CD4-positive, alpha-beta T cell treated with Interleukin-10 for 1 hour (primary cell): ENCODE measurements at places on chromosomes 13 and 19.

DNA sequence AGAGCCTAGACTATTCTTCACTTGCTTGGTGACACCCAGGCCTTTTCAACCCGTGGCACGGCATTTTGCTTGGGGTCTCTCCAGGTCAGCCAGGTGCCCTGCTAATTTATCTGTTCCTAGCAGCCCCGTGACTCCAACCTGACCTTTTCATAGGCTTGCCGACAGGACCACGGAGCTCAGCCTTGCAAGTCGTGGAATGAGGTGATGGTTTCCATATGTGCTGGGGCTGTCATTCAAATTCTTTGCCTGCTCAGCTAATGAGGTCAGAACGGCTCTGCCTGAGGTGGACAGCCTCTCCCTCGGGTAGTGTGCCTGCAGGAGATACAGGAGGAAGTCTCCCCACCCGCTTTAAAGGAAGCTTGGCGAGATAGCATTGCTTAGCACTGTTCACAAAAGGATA, 61.0 kb downstream of the SHISA2 start:
- DNase-seq: no peak

GRCh38 chr19:28333909-28334308, 879.0 kb downstream of the UQCRFS1 start:
- DNase-seq: no peak

GRCh38 chr19:30059741-30060457, 117.9 kb downstream of the URI1 start:
- no peak for DNase-seq

- DNase-seq: no peak
Observed at GRCh38 chr13:99254830-99255229, 3.3 kb downstream of the GPR18 start.

DNA sequence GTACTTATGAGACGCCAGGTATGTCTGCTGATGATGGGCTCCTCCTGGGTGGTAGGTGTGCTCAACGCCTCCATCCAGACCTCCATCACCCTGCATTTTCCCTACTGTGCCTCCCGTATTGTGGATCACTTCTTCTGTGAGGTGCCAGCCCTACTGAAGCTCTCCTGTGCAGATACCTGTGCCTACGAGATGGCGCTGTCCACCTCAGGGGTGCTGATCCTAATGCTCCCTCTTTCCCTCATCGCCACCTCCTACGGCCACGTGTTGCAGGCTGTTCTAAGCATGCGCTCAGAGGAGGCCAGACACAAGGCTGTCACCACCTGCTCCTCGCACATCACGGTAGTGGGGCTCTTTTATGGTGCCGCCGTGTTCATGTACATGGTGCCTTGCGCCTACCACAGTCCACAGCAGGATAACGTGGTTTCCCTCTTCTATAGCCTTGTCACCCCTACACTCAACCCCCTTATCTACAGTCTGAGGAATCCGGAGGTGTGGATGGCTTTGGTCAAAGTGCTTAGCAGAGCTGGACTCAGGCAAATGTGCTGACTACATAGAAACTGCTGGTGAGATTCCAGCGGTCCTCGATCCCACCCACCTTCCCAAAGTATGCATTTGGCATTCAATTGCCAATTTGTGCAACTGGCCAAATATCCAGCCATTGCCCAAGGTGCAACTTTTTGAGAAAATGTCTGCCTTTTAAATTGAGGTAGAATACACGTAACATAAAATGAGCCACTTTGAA, 10.2 kb downstream of the OR2Z1 start:
- DNase-seq: no peak
